Thyroid gland (tissue), 4 donors: ENCODE measurements at places on chromosomes 6 and 20.

- no peaks in the 10 kb centered on the region for H3K36me3 ChIP-seq
- H3K4me3 ChIP-seq: no peak within 1 kb of the TSS
- peaks cover 6% of the 10 kb centered on the region for H3K4me1 ChIP-seq
- peak; percentile 12 for DNase-seq
- H3K27ac ChIP-seq: peak within 1 kb of the TSS; percentile 17
Measured at GRCh38 chr20:50690650-50691572, at the start of gene RIPOR3. Gene RIPOR3 (minus strand): TSS chr20:50691542. CDS start chr20:50691128, 414 bp downstream.

DNA sequence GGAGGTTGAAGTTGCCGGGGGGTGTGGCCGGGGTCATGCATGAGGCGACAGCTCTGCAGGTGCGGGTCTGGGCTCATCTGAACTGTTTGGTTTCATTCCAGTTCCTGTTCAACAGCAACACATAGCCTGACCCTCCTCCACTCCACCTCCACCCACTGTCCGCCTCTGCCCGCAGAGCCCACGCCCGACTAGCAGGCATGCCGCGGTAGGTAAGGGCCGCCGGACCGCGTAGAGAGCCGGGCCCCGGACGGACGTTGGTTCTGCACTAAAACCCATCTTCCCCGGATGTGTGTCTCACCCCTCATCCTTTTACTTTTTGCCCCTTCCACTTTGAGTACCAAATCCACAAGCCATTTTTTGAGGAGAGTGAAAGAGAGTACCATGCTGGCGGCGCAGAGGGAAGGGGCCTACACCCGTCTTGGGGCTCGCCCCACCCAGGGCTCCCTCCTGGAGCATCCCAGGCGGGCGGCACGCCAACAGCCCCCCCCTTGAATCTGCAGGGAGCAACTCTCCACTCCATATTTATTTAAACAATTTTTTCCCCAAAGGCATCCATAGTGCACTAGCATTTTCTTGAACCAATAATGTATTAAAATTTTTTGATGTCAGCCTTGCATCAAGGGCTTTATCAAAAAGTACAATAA is 72.5 kb downstream of the PTPN1 start:
- H3K27me3 ChIP-seq: no peaks in the 10 kb centered on the region
- no peak overlapping the region for H3K4me3 ChIP-seq
- H3K27ac ChIP-seq: no peak overlapping the region
- H3K36me3 ChIP-seq: peaks cover 73% of the 10 kb centered on the region
- peaks cover 4% of the 10 kb centered on the region for H3K4me1 ChIP-seq

DNA sequence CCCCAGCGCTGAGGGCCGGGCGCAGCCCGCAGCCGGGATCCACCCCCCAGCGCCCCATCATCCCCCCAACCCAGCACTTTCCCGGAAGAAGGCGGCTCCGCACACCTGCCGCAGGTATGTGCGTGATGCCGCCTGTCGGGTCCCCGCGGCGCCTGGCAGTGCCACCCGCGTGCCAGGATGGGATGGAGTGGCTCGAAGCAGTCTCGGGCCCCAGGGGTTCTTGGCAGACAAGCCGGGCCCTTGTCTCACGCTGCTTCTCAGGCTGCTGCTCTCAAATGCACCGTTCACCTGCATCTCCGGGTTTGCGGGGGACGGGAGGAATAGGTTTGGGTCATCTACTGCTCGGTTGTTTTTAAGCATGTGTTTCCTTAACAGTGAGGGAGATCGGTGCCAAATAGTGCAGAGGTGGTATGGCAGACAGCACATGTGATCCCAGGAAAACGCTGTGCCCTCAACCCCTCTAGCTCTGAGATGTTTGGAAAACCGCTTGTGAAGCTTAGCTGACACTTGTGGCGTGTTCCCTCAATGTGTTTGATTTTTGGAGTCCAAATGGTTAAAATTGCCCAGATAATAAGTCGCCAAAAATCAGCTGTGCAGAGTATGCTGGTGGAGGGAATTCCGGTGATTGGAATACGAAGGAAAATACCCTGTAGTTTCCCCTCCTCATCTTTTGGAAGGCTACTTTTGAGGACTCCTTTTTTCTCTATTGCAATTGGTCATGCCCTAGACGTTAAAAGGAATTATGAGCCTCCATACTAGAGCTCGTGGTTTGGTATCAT is 926 bp downstream of the MYLIP start:
- peaks cover 4% of the 10 kb centered on the region for H3K36me3 ChIP-seq
- H3K27me3 ChIP-seq: no peaks in the 10 kb centered on the region
- DNase-seq: peak; percentile 55
- H3K4me1 ChIP-seq: peaks cover 33% of the 10 kb centered on the region

DNA sequence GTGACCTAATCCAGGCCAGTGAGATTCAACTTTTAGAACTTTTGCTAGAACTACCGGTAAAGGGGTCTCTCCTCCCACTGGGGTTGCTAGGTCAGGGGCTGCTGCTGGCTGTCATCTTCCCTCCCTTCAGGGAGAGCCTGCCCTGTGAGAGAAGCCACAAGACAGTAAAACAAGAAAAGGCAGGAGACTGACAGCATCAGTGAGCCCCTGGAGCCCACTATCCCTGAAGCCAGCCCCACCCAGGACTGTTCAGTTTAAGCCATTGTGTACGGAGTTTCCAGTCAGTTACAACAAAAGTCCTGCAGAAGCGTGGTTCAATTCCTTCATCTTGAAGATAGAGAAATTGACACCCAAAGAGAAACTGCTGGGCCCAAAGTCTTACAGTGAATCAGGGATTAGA is 7.9 kb upstream of the BMP7 start:
- H3K4me3 ChIP-seq: no peak overlapping the region
- no peak for DNase-seq
- no peak overlapping the region for H3K27ac ChIP-seq
- no peaks in the 10 kb centered on the region for H3K36me3 ChIP-seq

- peak overlapping the region; percentile 83 for H3K27ac ChIP-seq
- no peaks in the 10 kb centered on the region for H3K27me3 ChIP-seq
- no peaks in the 10 kb centered on the region for H3K36me3 ChIP-seq
- H3K4me3 ChIP-seq: peak overlapping the region; percentile 35
- DNase-seq: peak; percentile 22
Measured at GRCh38 chr20:45470937-45471336, 1.4 kb downstream of the WFDC2 start.

DNA sequence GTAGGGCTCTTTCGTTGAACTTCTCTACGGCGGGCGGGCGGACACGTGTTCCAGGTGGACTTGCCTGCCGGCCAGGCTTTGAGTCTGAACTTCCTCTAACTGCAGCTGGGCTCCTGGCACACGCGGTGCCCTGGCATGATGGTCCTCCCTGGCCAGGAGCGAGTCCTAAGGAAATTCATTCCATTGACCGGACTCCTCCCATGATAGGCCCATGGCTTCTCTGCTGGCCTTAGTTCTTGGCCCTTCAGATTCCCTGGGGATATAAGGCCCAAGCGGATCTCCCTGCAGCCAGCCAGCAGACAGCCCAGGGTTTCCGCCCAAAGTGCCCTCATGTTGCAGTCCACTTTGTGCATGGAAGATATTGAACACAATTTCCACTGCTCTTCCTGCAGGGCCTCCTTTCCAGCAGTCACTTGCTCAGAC is 39.4 kb downstream of the TBC1D7 start:
- DNase-seq: no peak
- H3K27ac ChIP-seq: no peak overlapping the region
- no peak overlapping the region for H3K4me3 ChIP-seq
- H3K27me3 ChIP-seq: no peaks in the 10 kb centered on the region
- H3K36me3 ChIP-seq: no peaks in the 10 kb centered on the region
- H3K4me1 ChIP-seq: no peaks in the 10 kb centered on the region

DNA sequence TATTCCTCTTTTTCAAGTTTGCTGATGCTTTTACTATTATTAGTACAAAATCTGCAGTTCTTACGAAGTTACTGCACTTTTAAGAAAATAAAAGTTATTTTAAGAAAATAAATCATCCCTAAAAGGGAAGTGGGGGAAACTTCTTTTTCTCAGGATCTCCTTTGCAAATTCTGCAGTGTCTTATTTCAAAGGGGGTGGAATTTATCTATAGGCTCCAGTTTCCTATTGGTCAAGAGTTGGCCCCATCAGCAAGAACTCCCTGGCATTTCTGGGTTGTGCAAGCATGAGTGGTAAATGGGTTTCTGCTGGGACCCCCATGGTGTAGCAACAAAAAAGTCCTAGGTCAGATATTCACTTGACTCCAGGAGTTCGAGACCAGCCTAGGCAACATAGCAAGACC is 136.3 kb upstream of the PRDM1 start:
- H3K27ac ChIP-seq: no peak overlapping the region
- H3K4me1 ChIP-seq: no peaks in the 10 kb centered on the region
- no peaks in the 10 kb centered on the region for H3K36me3 ChIP-seq
- H3K4me3 ChIP-seq: no peak overlapping the region
- DNase-seq: no peak

- no peak overlapping the region for H3K4me3 ChIP-seq
- H3K36me3 ChIP-seq: no peaks in the 10 kb centered on the region
- peaks cover 19% of the 10 kb centered on the region for H3K4me1 ChIP-seq
- H3K27ac ChIP-seq: no peak overlapping the region
- DNase-seq: no peak
- no peaks in the 10 kb centered on the region for H3K27me3 ChIP-seq
Measured at GRCh38 chr20:23632711-23633573, 4.8 kb downstream of the CST3 start.

- H3K27me3 ChIP-seq: no peaks in the 10 kb centered on the region
- H3K4me1 ChIP-seq: no peaks in the 10 kb centered on the region
- H3K27ac ChIP-seq: no peak overlapping the region
- H3K4me3 ChIP-seq: no peak overlapping the region
Measured at GRCh38 chr6:149441740-149442139, 41.7 kb downstream of the SUMO4 start.

- H3K4me3 ChIP-seq: no peak overlapping the region
- H3K27me3 ChIP-seq: no peaks in the 10 kb centered on the region
- no peaks in the 10 kb centered on the region for H3K4me1 ChIP-seq
- DNase-seq: no peak
- H3K36me3 ChIP-seq: no peaks in the 10 kb centered on the region
Measured at GRCh38 chr20:877814-878213, 38.3 kb downstream of the ANGPT4 start.

DNA sequence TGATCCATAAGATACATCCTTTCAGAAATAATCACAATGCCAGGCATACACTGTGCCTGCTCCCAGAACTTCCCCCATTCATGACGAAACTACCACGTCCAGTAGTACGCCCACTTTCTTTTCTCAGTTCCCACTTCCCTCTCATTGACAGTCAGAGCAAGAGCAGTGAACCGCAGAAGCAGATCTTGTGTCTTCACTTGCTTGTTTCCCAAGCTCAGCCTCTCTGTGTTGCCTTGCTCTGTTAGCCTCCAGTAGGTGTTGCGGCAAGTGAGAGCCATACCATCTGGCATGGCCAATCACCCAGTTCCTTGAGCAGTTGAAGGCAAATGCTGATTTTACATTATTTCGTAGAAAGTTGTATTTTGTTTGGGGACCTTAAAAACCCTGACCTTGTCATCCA is 11.7 kb downstream of the UST start:
- DNase-seq: no peak
- peaks cover 58% of the 10 kb centered on the region for H3K4me1 ChIP-seq
- no peaks in the 10 kb centered on the region for H3K36me3 ChIP-seq
- H3K4me3 ChIP-seq: no peak overlapping the region
- peak overlapping the region; percentile 95 for H3K27ac ChIP-seq

DNA sequence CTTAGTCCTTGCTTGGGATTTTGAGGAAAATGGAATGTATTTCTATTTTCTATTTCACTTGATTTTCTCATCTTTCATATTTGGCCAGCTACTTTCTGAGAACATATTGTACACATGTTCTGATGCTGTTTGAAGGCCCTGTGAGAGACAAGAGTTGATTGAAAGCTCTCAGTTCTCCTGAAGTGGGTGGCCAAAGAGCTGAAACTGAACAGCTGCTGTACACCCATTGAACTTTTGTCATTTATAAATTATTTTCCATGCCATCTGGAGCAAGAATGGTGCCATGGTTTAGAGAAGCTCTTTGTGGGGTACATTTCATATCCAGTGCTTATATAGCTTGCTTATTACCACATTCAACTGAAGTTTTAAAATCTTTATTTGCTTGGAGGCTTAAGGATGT is 298.3 kb downstream of the PRL start:
- no peak overlapping the region for H3K4me3 ChIP-seq
- no peaks in the 10 kb centered on the region for H3K4me1 ChIP-seq
- no peaks in the 10 kb centered on the region for H3K27me3 ChIP-seq

GRCh38 chr20:12970372-12970821 is 38.4 kb upstream of the SPTLC3 start:
- H3K4me1 ChIP-seq: no peaks in the 10 kb centered on the region
- DNase-seq: peak; percentile 32
- H3K27ac ChIP-seq: no peak overlapping the region
- no peaks in the 10 kb centered on the region for H3K36me3 ChIP-seq
- no peaks in the 10 kb centered on the region for H3K27me3 ChIP-seq

- DNase-seq: no peak
- no peaks in the 10 kb centered on the region for H3K27me3 ChIP-seq
- H3K27ac ChIP-seq: no peak overlapping the region
- H3K36me3 ChIP-seq: no peaks in the 10 kb centered on the region
Measured at GRCh38 chr6:35173427-35174087, 32.4 kb upstream of the TCP11 start.

- peaks cover 7% of the 10 kb centered on the region for H3K4me1 ChIP-seq
- no peak overlapping the region for H3K4me3 ChIP-seq
- H3K27me3 ChIP-seq: no peaks in the 10 kb centered on the region
Measured at GRCh38 chr6:15444881-15445280, 199.0 kb downstream of the JARID2 start.

- no peak overlapping the region for H3K4me3 ChIP-seq
- H3K27me3 ChIP-seq: no peaks in the 10 kb centered on the region
- H3K4me1 ChIP-seq: no peaks in the 10 kb centered on the region
Measured at GRCh38 chr6:110221738-110222137, 41.5 kb downstream of the CDC40 start.

DNA sequence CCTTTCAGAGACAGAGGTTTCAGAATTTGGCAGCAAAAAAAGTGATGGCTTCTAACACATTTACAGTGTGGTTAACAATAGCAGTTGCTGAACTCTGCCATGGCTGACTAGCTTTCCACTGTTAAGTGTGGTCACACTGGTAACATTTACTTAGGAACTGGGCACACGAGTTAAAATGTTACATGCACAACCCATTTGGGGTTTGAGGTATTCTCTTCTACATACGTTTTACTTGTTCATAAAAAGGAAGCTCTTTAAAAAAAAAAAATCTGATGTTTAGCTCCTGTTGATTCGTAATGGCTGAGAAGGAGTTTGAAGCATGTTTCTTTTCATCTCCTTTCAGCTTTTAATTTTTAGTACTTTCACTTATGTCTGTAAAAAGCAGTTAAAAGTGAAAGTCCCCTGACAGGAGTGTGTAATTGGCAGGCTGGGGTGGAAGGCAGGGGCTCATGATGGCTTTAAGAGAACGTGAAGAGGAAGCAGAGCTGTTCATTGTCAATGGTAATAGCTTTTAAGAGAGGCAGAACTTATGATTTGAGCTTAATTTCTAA is 245.9 kb downstream of the FARS2 start:
- H3K27me3 ChIP-seq: no peaks in the 10 kb centered on the region
- H3K4me3 ChIP-seq: no peak overlapping the region

GRCh38 chr20:7264137-7264536 is 496.7 kb downstream of the BMP2 start:
- H3K4me1 ChIP-seq: no peaks in the 10 kb centered on the region
- no peak for DNase-seq
- no peak overlapping the region for H3K4me3 ChIP-seq
- no peaks in the 10 kb centered on the region for H3K27me3 ChIP-seq

GRCh38 chr6:128394167-128394566 is 126.2 kb downstream of the PTPRK start:
- no peaks in the 10 kb centered on the region for H3K4me1 ChIP-seq
- H3K27ac ChIP-seq: no peak overlapping the region
- no peaks in the 10 kb centered on the region for H3K36me3 ChIP-seq
- no peak for DNase-seq
- H3K4me3 ChIP-seq: no peak overlapping the region
